Cardiac muscle cell (in vitro differentiated cells and primary cell): ENCODE measurements at places on chromosomes 2 and 18.

DNA sequence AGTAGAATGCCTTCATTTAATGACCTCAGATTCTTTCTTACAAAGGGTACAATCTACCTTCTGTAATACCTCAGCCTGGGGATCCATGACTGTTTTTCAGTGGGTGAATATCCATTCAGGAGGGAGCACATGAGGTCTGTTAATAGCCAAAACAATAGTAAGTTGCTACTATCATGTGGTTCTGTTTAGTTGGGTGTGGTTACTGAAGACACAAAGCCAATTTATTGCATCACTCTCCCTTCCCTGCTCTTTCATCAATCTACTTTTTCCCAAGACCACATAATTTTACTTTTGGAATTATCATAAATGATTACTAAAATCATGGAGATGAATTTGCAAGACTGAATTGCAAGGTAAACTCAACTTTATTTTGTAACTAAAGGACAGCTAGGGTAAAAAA lies 254.2 kb downstream of the GALNT13 start:
- no peaks in the 10 kb centered on the region for H3K36me3 ChIP-seq
- no peaks in the 10 kb centered on the region for H3K4me1 ChIP-seq
- no peak overlapping the region for H3K4me3 ChIP-seq
- DNase-seq, result no peak
- no peak overlapping the region for H3K27ac ChIP-seq

GRCh38 chr2:204177977-204178522 lies 241.5 kb downstream of the ICOS start:
- no peak overlapping the region for H3K27ac ChIP-seq
- H3K36me3 ChIP-seq, result no peaks in the 10 kb centered on the region
- no peaks in the 10 kb centered on the region for H3K27me3 ChIP-seq
- H3K4me3 ChIP-seq, result no peak overlapping the region

- H3K4me1 ChIP-seq, result no peaks in the 10 kb centered on the region
- no peak overlapping the region for H3K4me3 ChIP-seq
- no peak overlapping the region for H3K27ac ChIP-seq
- no peak for DNase-seq
Observed at GRCh38 chr2:133346654-133347053, 221.6 kb downstream of the NCKAP5 start.

DNA sequence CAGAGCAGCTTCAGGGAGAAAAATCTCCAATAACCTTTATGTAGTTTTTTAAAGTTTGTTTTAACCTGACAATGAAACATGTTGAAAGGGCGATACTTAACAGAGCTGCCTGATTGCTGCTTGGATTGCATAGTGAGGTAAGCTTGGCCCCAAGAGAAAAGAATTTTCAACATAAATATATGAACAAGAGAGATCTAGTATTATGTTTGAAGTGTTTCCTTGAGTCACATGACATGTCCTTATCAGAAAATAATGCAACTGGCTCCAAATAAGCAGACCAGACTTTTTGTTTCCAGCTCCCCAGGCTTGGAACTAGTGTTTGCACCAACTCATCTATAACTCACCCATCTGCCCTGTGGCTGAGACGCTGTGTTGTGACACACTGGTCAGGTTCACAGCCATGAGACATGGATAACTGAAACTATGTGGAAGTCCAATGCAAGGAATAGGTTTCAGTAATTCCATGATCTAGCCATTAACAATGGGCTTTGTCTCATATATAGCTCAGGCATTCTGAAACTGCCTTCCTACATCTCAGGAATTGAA lies 44.7 kb downstream of the ABCB11 start:
- no peaks in the 10 kb centered on the region for H3K27me3 ChIP-seq
- no peak overlapping the region for H3K4me3 ChIP-seq
- peaks cover 4% of the 10 kb centered on the region for H3K4me1 ChIP-seq
- no peak for DNase-seq
- H3K36me3 ChIP-seq, result no peaks in the 10 kb centered on the region
- H3K27ac ChIP-seq, result no peak overlapping the region

GRCh38 chr2:144516411-144516980 lies 3.4 kb downstream of the ZEB2 start:
- H3K36me3 ChIP-seq, result no peaks in the 10 kb centered on the region
- peak overlapping the region; percentile 86 for H3K27ac ChIP-seq
- H3K4me1 ChIP-seq, result peaks cover 38% of the 10 kb centered on the region

- no peak overlapping the region for H3K27ac ChIP-seq
- DNase-seq, result no peak
- H3K4me3 ChIP-seq, result no peak overlapping the region
- no peaks in the 10 kb centered on the region for H3K4me1 ChIP-seq
- no peaks in the 10 kb centered on the region for H3K36me3 ChIP-seq
- H3K27me3 ChIP-seq, result no peaks in the 10 kb centered on the region
Observed at GRCh38 chr18:50857694-50858093, 21.2 kb upstream of the ME2 start.
